Stimulated activated naive B cell treated with anti-CD40 and anti-IgM and Interleukin-4, amounts not matched to agents 10 μg/mL and 1 μg/mL and 100 μg/mL, for 72 hours (primary cell): ENCODE measurements at places on chromosomes 11 and 22.

GRCh38 chr11:79481795-79482194 lies 41.0 kb upstream of the TENM4 start:
- no peak for DNase-seq

DNA sequence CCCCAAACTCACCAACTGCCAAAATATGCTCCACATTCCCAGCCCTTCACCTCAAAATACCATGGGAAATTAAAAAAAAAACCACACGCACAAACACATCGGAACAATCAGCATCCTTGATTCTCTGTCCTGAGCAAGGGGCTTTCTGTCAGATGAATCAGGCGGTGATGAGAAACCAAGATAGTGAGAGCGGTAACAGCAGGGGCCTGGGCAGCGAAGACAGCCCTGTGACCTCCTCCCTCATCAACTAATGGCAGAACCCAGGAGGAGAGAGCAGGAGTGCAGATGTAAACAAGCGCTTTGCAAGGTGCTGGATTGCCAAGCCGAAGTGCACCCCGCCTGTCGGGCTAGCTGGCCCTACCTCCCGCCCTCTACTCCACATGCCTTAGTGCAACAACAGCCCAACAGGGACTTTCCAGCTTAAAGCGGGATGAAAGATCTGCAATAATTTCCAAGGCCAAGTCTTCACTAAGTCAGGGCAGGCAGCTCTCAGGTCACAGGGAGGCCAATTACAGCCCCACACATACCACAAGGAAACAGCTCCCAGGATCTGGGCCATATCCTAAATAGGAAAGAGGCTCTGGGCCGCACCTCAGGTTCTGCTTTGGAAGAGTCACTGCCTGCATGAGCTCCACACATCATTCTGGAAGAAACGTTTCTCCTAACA lies 72.2 kb upstream of the BID start:
- DNase-seq, result no peak

DNA sequence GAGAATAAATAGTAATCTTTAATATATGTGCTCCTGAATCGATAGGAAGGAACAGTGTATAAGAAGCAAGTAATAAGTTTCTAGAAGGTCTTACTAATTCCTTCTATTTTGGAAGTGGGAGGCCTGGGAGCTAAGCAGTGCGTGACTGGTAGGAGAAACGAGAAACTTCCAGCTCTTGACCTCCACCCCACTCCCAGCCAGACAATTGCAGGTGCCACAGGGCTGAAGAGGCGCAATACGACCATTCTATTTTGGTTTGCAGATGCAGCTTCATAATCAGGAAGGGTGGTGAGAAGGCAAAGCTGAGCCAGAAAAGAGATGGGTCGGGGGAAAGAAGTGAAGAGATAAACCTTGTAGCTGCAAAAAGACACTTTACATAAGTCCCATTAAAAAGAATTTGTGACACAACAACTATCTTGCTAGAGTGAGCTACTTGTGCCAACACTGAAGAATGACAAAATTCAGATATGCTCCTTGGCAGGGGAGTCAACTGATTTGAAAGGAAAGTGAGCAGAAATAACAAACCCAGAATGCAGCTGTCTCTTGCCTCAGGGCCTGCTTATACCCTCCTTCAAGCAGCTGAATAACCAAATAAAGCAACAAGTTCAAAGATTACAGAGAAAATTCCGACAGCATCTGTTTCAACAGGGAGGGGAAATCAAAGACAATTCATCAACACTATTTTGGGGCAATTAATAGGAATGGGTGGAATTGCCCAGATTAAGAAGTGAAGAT lies 35.1 kb downstream of the GRIA4 start:
- no peak for DNase-seq

- DNase-seq, result peak; percentile 35
Observed at GRCh38 chr11:134207538-134208239, 16.1 kb downstream of the NCAPD3 start.

DNA sequence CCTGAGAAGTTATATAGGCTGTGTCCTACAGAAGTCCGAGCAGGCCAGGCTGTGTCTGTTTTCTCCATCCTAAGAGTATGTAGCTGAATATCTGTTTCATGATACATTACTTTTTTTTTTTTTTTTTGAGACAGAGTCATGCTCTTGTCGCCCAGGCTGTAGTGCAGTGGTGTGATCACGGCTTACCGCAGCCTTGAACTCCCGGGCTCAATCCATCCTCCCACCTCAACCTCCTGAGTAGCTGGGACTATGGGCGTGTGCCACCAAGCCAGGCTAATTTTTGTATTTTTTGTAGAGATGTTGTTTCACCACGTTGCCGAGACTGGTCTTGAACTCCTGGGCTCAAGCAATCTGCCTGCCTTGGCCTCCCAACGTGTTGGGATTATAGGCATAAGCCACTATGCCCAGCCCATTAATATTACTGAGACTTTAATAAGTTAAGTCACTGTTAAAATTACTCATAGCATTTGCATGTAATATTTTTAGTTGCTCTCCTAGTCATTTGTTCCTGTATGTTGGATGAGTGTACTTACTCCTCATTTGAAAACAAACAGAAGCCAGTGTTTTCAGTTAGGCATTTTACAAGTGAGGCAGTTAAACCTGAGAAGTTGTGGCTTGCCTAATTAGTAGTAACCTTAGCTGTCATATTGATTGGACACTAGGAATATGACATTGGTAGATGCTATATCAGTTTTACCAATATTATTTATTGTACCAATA lies 26.1 kb downstream of the DRG1 start:
- DNase-seq, result no peak

DNA sequence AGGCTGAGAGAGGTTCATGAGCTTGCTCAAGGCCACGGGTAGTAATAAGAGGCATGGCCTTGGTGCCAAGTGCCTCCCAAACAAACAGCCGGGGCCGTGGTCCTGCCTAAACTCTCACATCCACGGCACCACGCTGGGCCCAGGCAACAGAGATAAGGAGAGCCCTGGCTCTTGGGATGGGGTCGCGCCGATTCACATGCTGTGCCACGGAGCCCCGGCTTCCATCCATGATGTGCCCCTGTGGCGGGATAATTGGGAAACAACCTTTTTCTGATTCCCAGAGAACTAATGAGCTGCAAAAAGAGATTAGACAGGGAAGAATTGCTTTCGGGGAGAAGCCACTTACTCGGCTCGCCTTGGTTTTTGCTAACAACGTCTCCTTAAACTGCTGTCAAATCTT lies 22.0 kb downstream of the TP53AIP1 start:
- DNase-seq, result no peak

GRCh38 chr22:46226577-46226976 lies 23.5 kb downstream of the CDPF1 start:
- no peak for DNase-seq

DNA sequence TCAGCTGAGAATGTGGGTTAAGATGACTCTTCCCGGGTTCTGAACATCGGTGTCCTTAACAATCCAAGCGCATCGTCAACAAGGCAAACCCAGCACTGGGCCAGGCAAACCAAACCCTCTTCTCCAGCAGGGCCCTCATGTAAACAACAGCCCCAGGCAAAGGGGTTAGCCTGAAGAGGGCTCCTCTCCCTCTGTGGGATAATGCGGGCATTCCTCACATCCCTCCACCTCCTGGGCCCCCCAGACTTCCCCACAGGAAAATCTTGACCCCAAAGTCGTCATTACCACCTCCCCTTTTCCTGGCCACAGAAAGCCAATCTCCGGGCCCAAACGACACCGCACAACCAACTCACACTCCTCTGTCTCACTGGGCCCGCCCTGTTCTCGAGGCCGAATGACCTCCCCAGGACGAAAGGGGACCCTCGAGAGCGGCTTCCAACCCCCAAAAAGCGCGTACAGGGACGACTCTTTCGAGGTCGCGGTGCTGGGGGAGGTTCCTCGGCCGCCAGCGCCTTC lies 566 bp downstream of the DDB1 start:
- no peak for DNase-seq

GRCh38 chr11:115182282-115182955 lies 321.8 kb downstream of the CADM1 start:
- no peak for DNase-seq

DNA sequence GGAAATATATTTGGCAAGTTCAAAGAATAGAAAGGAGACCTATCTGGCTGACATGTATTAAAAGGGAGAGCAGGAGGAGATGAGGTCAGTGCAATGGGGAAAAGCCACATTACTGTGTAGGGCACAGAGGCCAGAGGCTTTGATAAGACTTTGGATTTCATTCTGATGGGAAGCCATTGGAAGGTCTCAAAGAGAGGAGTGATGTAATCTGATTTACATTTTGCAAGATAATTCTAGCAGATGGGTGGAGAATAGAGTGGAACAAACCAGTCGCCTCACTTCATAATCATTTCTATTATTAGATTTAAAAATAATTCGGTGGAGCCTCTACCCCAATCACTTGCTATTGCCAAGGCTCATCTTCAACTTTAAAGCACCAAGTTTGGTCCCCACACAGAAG lies 278.4 kb upstream of the ZC3H12C start:
- DNase-seq, result no peak

- DNase-seq, result no peak
Observed at GRCh38 chr11:41175304-41175972, 284.0 kb downstream of the LRRC4C start.

GRCh38 chr11:2869134-2869526 lies 16.4 kb downstream of the CDKN1C start:
- DNase-seq, result no peak

- DNase-seq, result no peak
Observed at GRCh38 chr11:71171576-71171975, 80.8 kb downstream of the SHANK2 start.

- no peak for DNase-seq
Observed at GRCh38 chr11:38553148-38553547, 1955.1 kb upstream of the RAG2 start.

DNA sequence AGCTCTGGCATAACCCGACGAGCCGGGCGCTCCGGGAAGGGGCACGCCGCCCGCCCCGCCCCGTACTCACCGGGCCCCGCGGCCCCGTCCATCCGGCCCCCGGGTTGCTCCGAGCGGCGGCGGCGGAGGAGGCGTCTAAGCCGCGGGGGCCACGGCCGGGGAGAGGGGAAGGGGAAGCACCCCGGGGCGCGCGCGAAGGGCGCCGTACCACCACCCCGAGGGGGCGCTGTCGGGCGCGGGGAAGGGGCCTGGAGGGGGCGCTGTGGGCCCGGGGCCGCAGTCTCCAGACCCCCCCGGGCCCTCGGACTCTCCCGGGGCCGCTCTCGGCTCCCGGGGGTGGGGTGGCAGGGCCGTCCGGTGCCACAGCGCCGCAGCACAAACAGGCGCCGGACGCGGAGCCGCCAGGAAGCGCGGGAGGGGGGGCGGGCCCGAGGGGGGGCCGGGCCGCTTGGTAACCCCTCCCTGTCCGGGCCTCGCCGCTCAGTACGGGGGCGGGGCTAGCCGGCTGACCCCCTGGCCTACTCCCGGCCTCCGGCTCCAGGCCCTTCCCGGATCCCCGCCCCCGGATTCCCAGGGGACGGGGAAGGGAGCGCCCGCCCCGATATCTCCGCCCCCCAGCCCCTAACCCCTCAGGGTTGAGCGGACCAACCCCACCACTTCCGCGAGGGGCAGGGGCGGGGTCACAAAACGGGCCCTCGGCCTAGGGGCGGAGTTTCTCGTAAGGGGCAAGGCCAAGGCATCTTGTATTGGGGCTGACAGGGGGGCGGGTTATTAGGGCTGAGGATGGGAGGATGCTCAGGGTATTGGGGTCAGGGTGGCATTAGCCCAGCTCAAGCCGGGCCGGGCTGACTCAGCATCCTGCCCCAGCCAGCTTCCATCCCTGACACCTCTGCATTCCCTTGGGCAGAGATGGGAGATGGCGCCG lies at the start of the genes EML3 and ROM1:
Gene EML3, minus strand, starts transcription at position 410 of the 925 bp plus-strand sequence. Its CDS starts 318 bp downstream, at position 92.
Gene ROM1, plus strand, starts transcription at position 892 of the 925 bp plus-strand sequence. Its CDS starts 25 bp downstream, at position 917.
- peak; percentile 87 for DNase-seq

DNA sequence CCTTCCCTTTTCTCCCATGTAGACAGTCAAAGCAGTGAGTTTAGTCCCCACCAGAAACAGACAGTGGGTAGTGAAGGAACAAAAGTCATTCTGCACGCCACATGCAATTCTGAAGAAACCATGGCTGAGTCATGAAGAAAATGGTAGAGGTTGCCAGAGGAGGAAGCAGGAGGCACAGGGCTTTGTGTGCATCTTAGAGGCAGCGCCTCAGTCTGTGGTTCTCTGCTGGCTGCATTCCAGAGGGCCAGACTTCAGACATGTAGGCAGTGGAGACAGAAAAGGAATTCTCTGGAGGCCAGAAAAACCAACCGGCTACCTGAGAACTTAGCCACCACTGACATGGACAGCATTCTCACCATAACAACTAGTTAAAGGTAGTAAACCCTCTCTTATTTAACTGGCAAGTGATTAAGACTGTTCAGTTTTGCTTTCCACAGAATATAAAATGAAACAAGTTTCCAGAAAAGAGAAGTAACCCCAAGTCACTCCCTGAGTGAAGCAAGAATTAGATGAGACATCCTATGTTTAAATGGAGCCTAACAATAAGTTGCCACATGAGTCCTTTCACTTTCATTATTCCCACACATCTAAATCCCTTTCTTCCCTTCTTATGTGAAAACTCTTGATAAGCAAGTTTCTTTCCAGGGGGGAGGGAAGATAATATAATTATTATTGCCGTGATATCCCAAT lies 556.1 kb downstream of the SOX6 start:
- peak; percentile 5 for DNase-seq

GRCh38 chr11:86247608-86248007 lies 3.1 kb downstream of the EED start:
- no peak for DNase-seq

- no peak for DNase-seq
Observed at GRCh38 chr22:38456841-38457699, 2.1 kb upstream of the KCNJ4 start.

DNA sequence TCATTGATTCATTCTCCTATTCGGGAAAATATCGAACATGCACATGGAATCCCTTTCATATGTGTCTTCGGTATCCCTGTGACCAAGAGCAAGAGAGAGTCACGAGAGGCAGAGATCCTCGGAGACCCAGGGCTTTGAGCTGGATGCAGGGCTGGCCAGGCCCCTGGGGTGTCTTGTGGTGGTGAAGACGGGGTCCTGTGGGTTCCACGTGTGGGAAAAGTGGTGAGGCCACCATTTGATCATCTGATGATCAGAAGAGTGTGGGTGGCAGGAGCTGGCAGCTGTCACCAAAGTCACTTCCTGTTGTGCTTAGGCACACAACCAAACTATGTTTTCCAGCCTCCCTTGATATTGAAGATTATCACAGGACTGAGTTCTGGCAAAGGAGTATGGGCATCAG lies 94.0 kb downstream of the BRD1 start:
- DNase-seq, result no peak

DNA sequence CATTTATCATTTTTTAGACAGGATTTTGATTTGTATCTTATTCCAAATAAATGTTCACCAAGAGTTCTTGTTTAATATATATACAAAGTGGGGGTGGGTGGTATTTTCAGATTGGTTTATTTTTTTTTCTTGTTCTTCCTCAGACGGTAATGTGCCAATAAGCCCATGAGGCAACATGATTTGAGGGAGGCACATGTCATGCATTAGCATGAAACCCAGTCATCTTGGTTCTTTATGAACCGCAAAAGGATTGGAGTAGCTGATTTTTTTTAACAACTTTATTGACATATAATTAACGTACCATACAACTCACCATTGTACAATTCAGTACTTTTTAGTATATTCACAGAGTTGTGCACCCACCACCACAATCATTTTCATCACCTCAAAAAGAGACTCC lies 2.7 kb downstream of the BCL2L13 start:
- DNase-seq, result no peak

GRCh38 chr11:73176145-73176873 lies 34.2 kb upstream of the FCHSD2 start:
- no peak for DNase-seq

- DNase-seq, result no peak
Observed at GRCh38 chr22:41914611-41915034, 251 bp downstream of the SHISA8 start.
